ENCODE measurements at places on chromosomes 7 and 10. TPM values are rescaled to one million over a fixed set of nuclear protein-coding genes. Genes with fewer than 3 reads are reported as not detected.

The PITX3 gene
- total RNA-seq: not detected

The C7orf57 gene
- total RNA-seq: not detected

The AKR1C1 gene
- 122 TPM for total RNA-seq

The CTBP2 gene
- 136 TPM for total RNA-seq

The CTTNBP2 gene
- 17.0 TPM for total RNA-seq

The TMEM168 gene
- 43.5 TPM for total RNA-seq

The C10orf71 gene
- not detected for total RNA-seq

DNA sequence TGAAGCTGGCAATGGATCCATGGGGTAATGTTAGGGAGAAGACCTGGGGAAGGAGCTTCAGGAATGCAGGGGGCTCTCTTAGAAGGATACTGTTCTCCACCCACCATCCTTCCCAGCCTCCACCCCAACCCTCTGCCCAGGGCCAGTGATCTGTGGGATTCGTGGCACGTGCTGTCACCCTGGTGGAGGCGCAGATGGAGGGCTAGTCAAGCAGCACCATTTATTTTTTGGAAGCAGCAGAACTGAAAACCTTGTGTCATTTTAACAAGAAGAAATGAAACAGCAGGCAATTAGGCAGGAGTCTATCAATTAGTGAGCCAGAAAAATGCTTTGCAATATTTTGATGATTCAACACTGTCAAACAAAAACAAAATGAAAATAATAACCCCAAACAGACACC lies 155.9 kb downstream of the SH2D4B start:
- H3K4me1 ChIP-seq: no peaks in the 10 kb centered on the region
- DNase-seq: no peak
- no peak overlapping the region for H3K27ac ChIP-seq
- no peak overlapping the region for H3K4me3 ChIP-seq
- H3K36me3 ChIP-seq: no peaks in the 10 kb centered on the region
- H3K27me3 ChIP-seq: no peaks in the 10 kb centered on the region

GRCh38 chr7:105831824-105832535 lies 44.4 kb downstream of the ATXN7L1 start:
- H3K27ac ChIP-seq: no peak overlapping the region
- H3K4me1 ChIP-seq: peaks cover 13% of the 10 kb centered on the region
- no peaks in the 10 kb centered on the region for H3K36me3 ChIP-seq
- DNase-seq: no peak

DNA sequence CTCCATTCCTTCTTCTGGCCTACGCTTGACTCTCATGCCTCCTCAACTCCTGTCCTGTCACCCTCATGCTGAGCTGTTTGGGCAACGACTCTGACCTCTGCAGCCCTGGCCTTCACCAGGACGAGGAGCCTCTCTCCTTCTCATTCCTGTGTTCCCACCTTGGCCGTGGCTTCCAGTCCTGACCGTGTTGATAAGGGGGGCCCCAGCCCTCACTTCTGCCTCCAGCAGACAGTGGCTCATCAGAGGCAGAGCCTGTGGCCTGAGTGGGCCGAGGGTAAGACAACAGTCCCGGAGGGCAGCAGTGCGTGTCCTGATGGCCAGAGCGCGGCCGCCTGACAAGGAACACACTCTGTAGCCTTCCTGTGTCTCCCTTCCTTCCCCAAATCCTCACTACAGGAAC lies 61.7 kb upstream of the UBE3C start:
- DNase-seq: no peak
- H3K27me3 ChIP-seq: no peaks in the 10 kb centered on the region
- H3K27ac ChIP-seq: no peak overlapping the region

DNA sequence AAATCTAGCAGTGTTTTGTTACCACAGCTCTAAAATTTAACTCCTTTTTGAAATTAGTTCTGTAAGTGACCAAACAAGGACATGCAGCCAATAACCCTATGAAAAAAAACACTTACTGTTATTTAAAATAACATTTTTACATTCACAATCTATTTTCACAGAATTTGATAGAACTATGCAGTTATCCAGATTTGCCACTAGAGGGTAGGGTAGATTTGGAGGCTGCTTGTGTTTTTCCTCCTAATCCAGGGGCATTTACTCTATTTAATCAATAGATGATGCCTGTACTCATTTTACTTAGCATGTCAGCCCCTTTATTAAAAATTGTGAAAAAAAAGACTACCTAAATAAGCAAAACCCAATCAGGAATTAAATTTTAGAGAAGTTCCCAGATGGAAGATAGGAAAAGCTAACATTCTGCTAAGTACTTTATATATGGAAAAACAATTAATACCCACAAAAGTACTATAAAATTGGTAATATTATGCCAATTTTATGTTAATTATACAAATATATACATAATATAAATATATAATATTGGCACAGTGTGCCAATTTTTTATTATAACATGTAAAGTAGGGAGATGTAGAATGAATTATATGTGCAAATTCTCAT lies 18.1 kb upstream of the LIPK start:
- H3K4me1 ChIP-seq: no peaks in the 10 kb centered on the region
- H3K4me3 ChIP-seq: no peak overlapping the region
- H3K36me3 ChIP-seq: no peaks in the 10 kb centered on the region
- no peak for DNase-seq
- H3K27me3 ChIP-seq: no peaks in the 10 kb centered on the region
- H3K27ac ChIP-seq: no peak overlapping the region

GRCh38 chr7:5395246-5395645 lies 28.4 kb downstream of the TNRC18 start:
- peaks cover 23% of the 10 kb centered on the region for H3K36me3 ChIP-seq
- no peaks in the 10 kb centered on the region for H3K4me1 ChIP-seq
- no peaks in the 10 kb centered on the region for H3K27me3 ChIP-seq

GRCh38 chr10:45160271-45160670 lies 155.1 kb downstream of the OR13A1 start:
- no peak overlapping the region for H3K4me3 ChIP-seq
- H3K27me3 ChIP-seq: no peaks in the 10 kb centered on the region
- H3K4me1 ChIP-seq: peaks cover 7% of the 10 kb centered on the region
- no peak overlapping the region for H3K27ac ChIP-seq
- H3K36me3 ChIP-seq: no peaks in the 10 kb centered on the region

DNA sequence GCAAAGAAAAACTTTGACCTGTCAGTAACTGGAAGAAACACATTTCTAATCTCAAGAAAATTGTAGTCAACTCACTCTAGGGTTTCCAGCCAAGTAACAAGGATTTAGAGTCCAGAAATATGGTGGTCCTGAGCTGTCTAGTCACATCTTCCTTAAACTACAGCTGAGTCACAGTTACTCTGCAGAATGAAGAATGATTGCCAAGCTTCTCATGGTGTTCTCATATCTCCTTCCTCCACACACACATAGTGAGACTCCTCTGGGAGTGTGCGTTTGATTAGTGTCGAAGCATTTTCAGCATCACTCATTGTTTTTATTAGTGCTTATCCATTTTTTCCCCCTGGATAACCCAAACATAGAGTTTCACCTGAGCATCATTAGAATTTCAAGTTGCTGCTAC lies 93.1 kb upstream of the CXCL12 start:
- no peak for DNase-seq
- no peaks in the 10 kb centered on the region for H3K4me1 ChIP-seq
- no peak overlapping the region for H3K27ac ChIP-seq
- no peaks in the 10 kb centered on the region for H3K36me3 ChIP-seq
- H3K27me3 ChIP-seq: no peaks in the 10 kb centered on the region
- H3K4me3 ChIP-seq: no peak overlapping the region

- H3K4me3 ChIP-seq: no peak overlapping the region
- DNase-seq: no peak
- peaks cover 1% of the 10 kb centered on the region for H3K4me1 ChIP-seq
- no peaks in the 10 kb centered on the region for H3K27me3 ChIP-seq
- H3K36me3 ChIP-seq: no peaks in the 10 kb centered on the region
Measured at GRCh38 chr10:74233281-74233680, 82.3 kb downstream of the ADK start.

Measured in thyroid gland (tissue), 4 donors.